SW480 (cell line): ENCODE measurements at places on chromosomes 1 and 21.

GRCh38 chr1:205422993-205423642, 1.3 kb upstream of the LEMD1 start:
- DNase-seq: no peak

- no peak for DNase-seq
These were observed 128.1 kb downstream of the PLXNA2 start for GRCh38 chr1:208115924-208116640.

DNA sequence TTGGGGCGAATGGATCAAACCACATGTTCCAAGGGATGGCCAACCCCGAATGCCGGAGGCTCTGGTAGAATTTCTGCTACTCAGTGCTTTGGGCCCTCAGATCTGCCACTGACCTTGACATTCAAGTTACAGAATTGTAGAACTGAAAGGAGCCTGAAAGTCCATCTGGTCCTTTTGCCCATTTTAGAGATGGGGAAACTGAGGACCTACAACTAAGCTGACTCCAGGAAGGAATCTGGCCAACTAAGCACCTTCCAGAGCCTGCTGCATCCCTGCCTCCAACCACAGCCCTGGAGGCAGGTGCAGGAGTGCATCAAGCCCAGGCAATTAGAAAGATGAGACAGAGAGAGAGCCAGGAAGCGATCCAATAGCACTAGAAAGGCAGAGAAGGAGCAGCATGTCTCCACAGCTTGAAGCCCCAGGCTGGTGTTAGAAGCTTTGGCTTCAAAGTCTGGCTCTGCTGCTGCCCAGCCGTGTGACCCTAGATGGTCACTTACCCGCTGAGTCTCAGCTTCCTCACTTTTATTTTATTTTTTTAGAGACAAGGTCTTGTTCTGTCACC, 1.3 kb upstream of the CTRC start:
- DNase-seq: no peak

GRCh38 chr1:55061000-55061705, 21.8 kb downstream of the PCSK9 start:
- no peak for DNase-seq

GRCh38 chr1:43423672-43424550, 29.8 kb downstream of the HYI start:
- peak; percentile 83 for DNase-seq
